Naive thymus-derived CD8-positive, alpha-beta T cell (primary cell): ENCODE measurements at places on chromosomes 11 and 22.

- DNase-seq = no peak
These were observed 110.9 kb downstream of the NTM start for GRCh38 chr11:131481303-131481702.

GRCh38 chr11:116166573-116167465 lies 606.0 kb downstream of the BUD13 start:
- DNase-seq = no peak

DNA sequence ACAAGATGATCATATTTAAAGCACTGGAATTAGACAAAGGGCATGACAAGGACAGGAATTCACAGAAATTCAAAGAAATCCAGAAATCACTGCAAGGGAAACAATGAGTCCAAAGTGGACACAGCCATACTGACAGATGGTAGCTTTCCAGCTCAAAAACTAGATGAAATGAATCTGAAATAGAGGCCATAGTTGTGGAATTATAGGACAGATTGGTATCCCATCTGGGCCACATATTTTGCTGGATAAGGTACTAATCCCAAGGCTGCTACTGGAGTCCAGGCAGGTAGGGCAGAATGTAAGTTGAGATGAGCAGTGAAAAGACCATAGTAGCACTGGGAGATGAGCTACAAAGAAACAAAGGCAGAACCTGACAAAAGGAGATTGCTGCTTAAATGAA lies 258.3 kb upstream of the ANO3 start:
- DNase-seq = no peak

DNA sequence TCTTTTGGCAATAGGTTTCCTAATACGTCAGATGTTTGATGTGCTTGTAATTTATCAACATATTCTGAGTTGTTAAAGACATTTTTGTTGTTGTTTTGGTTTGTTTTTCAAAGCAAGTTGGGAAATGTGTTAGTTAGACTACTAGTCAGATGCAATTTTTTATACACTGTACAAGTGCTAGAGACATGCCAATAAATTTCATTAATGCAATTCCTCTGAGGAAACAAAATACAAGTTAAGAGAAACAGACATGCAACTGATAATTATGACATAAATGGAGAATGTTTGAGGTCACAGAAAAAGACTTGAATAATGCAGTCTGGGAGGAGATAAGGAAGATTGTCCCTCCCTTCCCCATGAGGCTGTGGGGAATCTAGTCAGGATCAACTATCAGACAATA lies 5.9 kb downstream of the OR51T1 start:
- no peak for DNase-seq

- DNase-seq = peak; percentile 75
These were observed 9.3 kb downstream of the TFIP11 start for GRCh38 chr22:26502688-26503561.

GRCh38 chr11:112972399-112973145 lies 11.4 kb downstream of the NCAM1 start:
- DNase-seq = no peak

- DNase-seq = no peak
These were observed 1.2 kb upstream of the MRGPRF start for GRCh38 chr11:69014084-69014851.

DNA sequence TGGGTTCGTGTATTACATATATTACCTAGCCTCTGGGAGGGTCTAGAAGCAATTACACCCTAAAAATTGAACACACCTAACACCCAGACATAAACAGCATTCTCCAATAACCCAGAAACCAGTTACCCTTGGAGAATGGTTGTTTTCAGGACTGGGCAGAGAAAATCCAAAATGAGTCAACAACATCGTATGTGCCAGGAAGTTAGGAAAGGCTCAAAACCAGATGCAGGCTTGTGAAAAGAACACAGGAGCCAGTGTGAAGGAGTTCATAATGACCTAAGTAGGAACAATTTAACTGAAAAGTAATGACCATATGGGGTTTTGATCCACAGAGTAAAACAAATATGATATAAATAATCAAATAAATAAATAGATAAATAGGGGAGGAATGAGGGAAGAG lies 5.1 kb upstream of the CLPB start:
- no peak for DNase-seq

- DNase-seq = no peak
These were observed 218.2 kb upstream of the CCDC179 start for GRCh38 chr11:23078289-23078971.

- no peak for DNase-seq
These were observed 84.7 kb downstream of the BTBD10 start for GRCh38 chr11:13378316-13378715.

GRCh38 chr11:70288721-70289120 lies 18.2 kb downstream of the PPFIA1 start:
- DNase-seq = no peak

GRCh38 chr11:1889941-1890855 lies 1.5 kb downstream of the PRR33 start:
- no peak for DNase-seq

DNA sequence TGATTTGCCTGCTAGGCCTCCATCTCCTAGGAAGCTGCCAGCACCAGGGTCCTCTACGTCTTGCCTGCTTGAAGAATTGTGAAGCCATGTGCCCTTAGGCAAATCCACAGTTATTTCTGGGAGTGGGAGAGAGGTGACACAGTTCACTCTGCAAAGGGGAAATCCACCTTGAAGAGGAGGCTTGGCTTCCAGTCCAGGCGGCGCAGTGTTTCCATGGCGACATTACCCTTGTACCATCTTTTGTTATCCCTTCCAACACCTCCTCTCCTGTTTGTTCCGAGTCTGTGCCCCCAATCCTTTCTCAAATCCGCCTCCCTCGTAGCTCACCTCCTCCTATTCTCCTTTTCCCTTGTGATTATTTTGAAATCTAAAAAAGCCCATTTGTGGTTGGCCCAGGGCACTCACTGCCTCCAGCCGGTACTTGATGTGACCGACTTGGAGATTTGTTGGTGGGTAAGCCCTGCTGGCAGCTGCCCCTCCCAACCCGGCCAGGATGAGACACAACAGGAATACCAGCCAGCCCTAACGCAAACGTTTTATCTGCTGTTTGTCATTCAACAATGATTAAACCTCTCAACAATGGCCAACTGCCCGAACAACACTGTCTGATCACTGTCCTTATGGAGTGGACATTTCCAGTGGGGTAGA lies 18.4 kb downstream of the SYT13 start:
- no peak for DNase-seq

- peak; percentile 79 for DNase-seq
These were observed 35.1 kb downstream of the MMP7 start for GRCh38 chr11:102495161-102496042.

- no peak for DNase-seq
These were observed 84.0 kb downstream of the TRIM44 start for GRCh38 chr11:35746356-35747153.

DNA sequence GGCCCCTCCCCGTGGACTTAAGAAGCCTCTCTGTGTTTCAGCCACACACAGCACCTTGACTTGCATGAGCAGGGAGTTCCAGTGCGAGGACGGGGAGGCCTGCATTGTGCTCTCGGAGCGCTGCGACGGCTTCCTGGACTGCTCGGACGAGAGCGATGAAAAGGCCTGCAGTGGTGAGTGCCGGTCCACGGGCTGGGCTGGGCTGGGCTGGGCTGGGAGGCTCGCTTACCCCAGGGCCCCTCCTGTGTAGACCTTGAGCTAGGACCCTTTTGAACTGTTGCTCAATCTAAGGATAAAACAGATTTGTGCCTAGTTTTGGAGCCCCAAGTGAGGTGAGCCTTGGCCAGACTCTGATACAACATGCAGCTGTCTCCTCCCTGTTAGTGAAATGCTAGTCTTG lies 151.4 kb upstream of the SORL1-AS1 start:
- no peak for DNase-seq

DNA sequence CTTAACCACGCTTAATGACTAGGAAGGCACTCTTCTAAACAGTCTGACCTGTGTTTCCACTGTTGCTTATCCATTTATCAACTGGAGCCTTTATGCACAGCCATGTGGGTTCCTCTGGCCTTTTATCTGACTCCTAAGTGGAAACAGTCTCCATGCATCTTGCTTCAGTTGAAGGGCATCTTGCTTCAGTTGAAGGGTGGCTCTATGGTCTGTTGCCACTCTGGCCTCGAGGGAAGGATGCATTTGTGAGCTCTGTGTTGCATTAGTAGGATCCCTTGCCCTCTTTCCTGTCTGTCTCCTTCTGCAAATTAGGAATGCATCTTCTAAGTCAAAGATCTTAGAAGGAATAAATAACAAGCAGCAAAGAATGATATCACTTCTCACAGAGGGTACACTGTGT lies 25.8 kb upstream of the C11orf96 start:
- DNase-seq = no peak

GRCh38 chr11:10600570-10601248 lies 32.2 kb upstream of the LYVE1 start:
- DNase-seq = no peak

DNA sequence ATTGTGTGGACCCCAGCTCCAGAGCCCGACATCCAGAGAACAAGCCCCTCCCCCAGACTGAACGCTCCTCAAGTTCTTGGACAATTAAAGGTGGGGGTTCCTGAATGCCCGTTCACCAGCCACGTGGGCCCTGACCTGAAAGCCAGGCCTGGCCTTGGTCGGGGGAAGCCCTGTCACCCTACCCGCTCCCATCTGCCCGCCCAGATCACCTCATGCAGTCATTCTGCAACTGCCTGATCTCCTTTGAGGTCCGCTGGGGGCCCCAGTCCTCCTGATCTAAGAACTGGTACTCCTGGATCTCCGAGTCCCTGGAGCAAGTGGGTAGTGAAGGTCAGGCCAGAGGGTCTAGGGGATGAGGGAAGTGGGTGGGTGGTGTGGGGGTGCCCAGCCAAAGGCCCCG lies 9.1 kb upstream of the NAALADL1 start:
- no peak for DNase-seq

GRCh38 chr11:123719452-123719851 lies 22.0 kb downstream of the ZNF202 start:
- no peak for DNase-seq

- DNase-seq = no peak
These were observed 125.1 kb downstream of the TIMP3 start for GRCh38 chr22:32926600-32926999.

- peak; percentile 32 for DNase-seq
These were observed 46.4 kb downstream of the CD82 start for GRCh38 chr11:44611687-44612434.

DNA sequence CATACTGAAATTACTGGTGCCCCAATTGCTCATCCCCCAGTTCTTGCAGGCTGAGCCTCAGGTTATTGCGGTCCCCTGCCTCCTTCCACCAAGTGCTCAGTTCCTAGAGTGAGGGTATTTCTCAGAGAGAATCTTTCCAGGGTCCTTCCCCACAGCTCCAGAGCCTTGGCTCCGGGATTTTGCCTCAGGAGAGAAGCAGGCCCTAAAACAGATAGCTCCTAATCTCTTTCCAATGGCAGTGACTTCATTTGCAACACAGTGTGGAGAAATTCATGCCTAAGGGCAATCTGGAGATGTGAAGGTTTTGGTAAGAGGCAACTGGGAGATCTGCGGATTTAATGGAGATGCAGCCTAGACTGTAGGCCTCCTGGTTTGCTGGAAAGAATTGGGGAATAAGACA lies 2.9 kb downstream of the NF2 start:
- DNase-seq = no peak

GRCh38 chr22:31628969-31629708 lies 32.9 kb downstream of the PISD start:
- DNase-seq = no peak

- no peak for DNase-seq
These were observed 164.8 kb downstream of the C11orf87 start for GRCh38 chr11:109586789-109587188.

DNA sequence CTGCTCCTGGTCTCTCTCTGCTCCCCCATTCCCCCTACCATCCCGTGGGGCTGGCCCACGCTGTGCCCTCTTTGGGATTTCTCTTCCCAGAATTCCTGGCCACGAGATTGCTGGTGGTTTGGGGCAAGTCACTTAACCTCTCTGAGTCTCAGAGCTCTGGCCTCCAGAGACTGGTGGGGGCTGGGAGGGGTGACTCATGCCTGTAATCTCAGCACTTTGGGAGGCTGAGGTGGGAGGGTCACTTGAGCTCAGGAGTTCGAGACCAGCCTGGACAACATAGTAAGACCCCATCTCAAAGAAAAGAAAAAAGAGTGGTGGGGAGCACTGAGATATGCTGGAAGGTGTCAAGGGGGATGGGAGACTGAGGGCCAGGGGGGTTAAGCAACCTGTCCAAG lies 18.3 kb downstream of the OTUB1 start:
- no peak for DNase-seq

GRCh38 chr11:121665206-121665838 lies 212.6 kb upstream of the SORL1-AS1 start:
- no peak for DNase-seq

DNA sequence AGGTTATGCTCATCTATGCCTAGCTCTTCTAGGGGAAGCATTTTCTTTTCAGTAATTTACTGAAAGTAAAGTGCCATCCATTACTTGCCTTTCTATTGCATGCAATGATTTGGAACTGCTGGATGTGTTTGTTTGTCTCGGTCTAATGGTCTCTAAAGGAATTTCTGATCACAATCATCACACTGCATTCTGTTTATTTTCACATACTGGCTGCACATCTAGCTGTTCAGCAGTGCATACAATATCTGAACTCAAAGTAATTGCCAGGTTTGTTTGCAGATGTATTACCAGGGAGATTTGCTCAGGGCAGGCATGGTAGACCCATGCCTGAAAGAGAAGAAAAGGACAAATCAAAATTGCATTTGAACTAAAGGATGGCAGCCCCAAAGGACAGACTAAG lies 36.4 kb upstream of the CWF19L2 start:
- no peak for DNase-seq

- no peak for DNase-seq
These were observed 133.0 kb downstream of the SWAP70 start for GRCh38 chr11:9796854-9797253.

GRCh38 chr22:36839356-36840073 lies 21.3 kb upstream of the NCF4 start:
- DNase-seq = no peak

- DNase-seq = no peak
These were observed 11.0 kb downstream of the CSTPP1 start for GRCh38 chr11:46947399-46948077.

GRCh38 chr11:62127941-62128770 lies 4.3 kb downstream of the INCENP start:
- no peak for DNase-seq

DNA sequence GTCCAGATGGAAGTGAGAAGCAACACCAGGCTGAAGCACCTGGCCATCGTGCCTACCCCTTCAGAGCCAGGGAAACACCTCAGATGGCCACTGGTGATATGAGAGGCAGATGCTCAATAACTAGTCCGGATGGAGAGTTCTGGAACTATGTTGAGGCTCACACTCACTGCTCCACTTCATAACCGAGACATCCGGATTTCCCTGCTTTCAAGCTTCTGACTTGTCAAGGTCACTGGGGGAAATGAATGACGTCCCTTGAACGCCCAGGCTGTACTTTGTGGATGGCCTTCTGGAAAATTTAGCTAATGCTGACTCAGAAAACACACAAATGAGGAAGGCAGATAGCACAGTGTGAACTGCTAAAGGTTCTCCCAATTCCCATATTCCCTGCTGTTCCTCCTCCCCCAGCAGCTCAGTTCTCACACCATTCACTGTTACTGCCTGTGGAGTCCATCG lies at the start of gene LYVE1:
LYVE1 (minus strand) TSS at position 180 of the 456 bp plus-strand sequence; CDS start at position 47, 133 bp downstream.
- DNase-seq = no peak

- no peak for DNase-seq
These were observed at the start of gene ADAMTS15 for GRCh38 chr11:130448416-130449309. ADAMTS15 (plus strand) TSS chr11:130448645; CDS start chr11:130448974, 329 bp downstream.
